ENCODE measurements at places on chromosomes 16 and 17. TPM values are rescaled to one million over a fixed set of nuclear protein-coding genes. Genes with fewer than 3 reads are reported as not detected.

GRCh38 chr17:1745513-1746020 is 2.9 kb downstream of the SERPINF2 start:
- no peaks in the 10 kb centered on the region for H3K4me1 ChIP-seq
- H3K27me3 ChIP-seq: no peaks in the 10 kb centered on the region
- H3K4me3 ChIP-seq: no peak overlapping the region
- no peak overlapping the region for H3K27ac ChIP-seq
- no peak for DNase-seq

The ACBD4 gene
- 10.0 TPM for total RNA-seq

The SMIM22 gene
- not detected for total RNA-seq

- H3K27me3 ChIP-seq: peaks cover 9% of the 10 kb centered on the region
- H3K4me3 ChIP-seq: no peak overlapping the region
- H3K4me1 ChIP-seq: no peaks in the 10 kb centered on the region
- no peaks in the 10 kb centered on the region for H3K36me3 ChIP-seq
- H3K27ac ChIP-seq: no peak overlapping the region
- no peak for DNase-seq
Observed at GRCh38 chr16:24635900-24636610, 93.4 kb upstream of the TNRC6A start.

DNA sequence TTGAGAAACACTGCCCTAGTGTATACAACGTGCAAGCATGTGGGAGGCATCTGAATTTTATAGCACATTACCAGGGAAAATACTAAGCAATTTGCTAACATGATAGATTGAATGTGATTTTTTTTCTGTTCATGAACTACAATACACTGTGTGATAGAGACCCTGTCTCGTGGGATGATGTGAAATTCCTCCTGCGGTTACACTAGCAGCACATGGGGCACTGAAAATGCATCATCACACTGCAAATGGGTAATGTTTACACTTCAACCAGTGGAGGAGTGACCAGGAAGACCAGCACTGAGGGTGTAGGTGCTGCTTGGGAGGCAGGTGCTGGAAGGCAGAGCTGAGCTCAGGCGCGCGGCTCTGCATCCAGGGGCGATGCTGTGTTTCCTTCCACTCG is 28.8 kb downstream of the ORC6 start:
- no peak overlapping the region for H3K4me3 ChIP-seq
- H3K27ac ChIP-seq: no peak overlapping the region
- peaks cover 2% of the 10 kb centered on the region for H3K27me3 ChIP-seq
- no peaks in the 10 kb centered on the region for H3K4me1 ChIP-seq
